ENCODE measurements at places on chromosomes 7 and 10.

GRCh38 chr10:132392811-132393694 lies 3.9 kb upstream of the PWWP2B start:
- no peak for DNase-seq

GRCh38 chr10:51698473-51699063 lies 827 bp downstream of the CSTF2T start:
- DNase-seq, result no peak

- DNase-seq, result no peak
Measured at GRCh38 chr10:121772884-121773283, 154.9 kb downstream of the ATE1 start.

GRCh38 chr7:148487912-148488311 lies 102.7 kb upstream of the C7orf33 start:
- no peak for DNase-seq

DNA sequence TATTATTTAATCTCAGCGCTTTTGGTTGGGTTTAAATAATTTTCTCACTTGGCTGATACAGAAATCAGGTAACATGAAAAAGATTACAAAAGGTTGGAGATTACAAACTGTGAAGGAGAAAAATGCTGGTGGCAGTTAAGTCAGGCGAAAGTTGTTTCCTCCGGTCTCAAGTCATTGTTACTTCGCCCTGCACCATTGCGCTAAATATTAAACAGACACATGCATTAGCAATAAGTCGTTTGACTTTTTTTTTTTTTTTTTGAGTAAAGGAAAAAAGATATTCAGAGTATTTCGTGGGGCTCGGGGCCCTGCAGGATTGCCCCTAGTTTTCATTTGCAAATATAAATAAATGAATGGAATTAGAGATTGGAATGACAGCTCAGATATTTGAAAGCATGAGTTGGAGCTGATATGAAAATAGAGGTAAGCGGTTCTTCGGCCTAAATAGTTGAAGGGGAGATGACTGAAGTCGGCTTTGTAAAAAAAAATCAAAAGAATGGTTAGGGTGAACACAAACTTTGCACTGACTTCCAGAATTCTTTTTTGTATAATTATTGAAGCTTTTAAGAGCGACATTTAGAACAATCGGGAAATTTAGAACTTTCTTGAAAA lies 914 bp downstream of the SDHAF3 start:
- no peak for DNase-seq

DNA sequence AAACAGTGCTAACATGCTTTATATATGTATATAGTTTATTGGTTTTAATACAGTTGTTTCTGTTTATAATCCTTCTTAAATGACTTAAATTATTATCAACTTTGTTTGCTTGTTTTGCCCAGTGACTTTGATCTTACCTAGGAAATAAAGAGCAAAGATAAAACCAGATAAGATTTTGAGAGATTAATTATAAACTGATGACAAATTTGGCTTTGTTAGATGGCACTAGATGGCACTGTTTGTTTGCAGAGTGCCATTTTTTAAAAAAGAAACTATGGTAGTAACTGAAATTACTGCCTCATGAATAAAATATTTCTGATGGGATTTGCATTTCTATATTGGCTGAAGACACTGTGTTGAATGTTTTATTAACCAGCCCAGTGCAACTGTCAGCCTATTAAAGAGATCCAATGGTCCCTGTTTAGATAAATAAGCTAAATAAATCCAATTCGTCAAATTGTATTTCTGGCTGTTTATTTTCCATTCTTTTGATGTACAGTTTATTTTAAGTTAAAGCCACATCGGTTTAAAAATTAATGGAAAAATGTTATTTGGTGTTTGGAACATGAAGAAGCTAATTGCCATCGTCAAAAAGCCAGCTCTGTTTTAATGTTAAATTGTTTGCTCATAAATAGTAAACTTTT lies 28.7 kb downstream of the VTI1A start:
- DNase-seq, result no peak
